ENCODE measurements at places on chromosomes 4 and X.

DNA sequence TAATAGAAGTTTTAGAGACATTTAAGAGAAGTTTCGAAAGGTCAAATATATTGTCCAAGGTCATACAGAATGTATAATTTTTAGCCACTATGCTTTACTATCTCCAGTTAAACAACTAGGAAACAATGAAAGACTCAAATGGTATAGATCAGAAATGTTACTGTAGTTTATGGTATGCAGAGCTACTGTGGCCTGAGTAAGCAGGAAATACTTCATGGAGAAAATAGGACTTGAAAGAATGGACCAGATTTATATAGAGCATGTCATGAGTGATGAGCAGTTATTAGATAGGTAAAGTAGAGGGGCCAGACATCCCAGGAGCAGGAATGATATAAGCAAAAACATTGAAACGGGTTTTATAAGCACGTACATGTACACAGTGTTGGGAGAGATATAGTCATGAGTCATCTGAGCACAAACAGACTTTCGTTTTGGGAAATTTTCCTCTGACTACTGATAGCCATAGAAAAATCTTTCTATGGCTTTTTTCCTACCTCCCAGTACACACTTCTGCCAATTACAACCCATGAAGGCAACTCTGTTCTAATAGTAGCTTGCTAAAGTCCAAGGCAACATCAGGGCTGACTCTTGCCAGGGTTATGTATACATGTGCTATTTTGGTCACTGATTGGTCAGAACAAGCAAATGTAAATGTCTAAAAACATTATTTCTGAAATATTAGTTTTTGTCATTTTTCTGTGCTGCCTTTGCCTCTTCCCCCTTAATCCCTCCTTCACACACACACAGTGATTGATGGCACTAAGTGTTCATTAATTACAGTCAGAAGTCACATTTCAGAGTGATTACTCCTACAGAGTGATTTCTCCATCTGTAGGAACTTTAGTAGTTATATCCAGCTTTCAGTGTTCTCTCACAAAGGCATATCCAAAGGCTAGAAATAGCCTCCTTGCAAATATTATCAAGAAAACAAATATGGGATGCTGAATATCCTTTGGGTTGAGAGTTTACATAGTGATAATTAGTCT is 198.7 kb downstream of the ENOX2 start:
- DNase-seq: no peak

GRCh38 chr4:88242144-88242543 is 42.2 kb downstream of the PPM1K start:
- no peak for DNase-seq

- no peak for DNase-seq
Measured at GRCh38 chr4:55742655-55743202, 76.9 kb upstream of the EXOC1L start.

- no peak for DNase-seq
Measured at GRCh38 chrX:38516196-38516774, 45.1 kb upstream of the TSPAN7 start.

DNA sequence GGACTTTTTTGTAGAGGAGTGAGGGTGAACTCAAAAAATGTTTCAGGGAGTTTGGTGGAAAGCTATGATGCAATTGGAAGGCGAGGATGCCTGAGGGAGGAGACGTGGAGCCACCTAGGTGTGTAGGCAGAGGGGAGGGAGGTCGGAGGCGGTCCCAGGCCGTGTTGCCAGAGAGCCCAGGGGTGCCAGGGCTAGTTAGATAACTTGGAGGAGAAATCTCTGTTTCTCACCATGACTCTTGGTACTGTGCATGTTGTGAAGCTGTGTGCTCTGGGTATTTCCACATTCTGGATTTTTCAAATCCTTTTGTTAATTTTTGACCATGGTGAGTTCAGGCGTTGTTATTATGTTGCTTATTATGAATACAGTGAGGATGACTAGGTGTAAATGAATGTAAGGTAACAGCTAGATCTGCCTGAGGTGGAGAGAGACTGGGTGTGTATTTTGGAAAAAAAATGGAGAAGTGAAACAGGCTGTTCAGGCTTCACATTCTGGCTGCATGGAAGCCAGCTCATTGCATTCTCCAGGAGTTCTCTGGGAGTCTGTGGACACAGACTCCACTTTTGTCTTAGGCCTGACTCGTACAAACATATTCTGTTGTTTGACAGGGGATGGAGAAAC is 4.5 kb downstream of the RAB9A start:
- no peak for DNase-seq

DNA sequence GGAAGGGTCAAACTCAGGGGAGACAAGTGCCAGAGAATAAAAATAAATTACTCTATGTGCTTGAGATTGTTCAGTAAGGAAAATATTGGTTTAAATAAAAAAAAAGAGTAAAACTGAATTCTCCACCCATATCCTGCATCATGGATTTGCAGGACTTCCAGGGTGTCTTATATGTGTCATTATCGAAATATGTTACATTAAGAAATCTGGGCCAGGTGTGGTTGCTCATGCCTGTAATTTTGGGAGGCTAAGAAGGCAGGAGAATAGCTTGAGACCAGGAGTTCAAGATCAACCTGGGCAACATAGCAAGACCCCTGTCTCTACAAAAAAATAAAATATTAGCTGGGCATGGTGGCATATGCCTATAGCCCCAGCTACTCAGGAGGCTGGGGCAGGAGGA is 104.9 kb downstream of the PPP3CA start:
- DNase-seq: no peak

DNA sequence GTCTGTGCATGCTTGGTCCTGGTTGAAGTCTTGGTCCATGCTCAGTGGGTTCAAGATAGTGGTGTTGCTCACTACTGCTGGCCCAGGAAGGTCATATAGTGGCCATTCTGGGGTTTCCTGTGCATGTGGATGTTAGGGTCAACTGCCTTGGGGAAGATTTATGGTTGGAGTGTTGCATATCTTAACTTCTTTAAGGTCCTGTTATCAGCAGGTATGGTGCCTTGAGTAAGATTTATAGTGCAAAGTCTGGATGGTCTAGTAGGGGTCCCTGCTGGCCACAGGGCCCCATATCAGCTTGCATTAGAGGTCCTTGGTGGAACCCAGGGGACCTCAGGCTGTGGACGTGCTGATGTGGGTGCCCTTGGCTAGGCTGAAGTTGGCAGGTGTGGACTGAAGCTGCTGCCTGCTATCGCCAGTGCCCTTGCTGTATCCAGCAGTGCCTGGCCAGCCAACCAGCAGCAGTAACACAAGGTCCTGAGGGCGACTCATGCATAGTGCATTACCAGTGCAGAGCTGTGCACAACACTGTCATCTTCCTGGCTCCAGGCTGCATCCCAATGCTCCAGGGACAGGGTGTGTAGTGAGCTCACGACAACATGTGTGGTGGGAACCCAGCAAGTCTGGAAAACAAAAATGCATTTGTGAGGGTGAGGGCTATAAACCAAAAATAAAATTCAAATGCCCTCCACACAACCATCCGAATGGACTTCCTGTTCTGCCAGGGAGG is 61.0 kb downstream of the BEX3 start:
- no peak for DNase-seq

DNA sequence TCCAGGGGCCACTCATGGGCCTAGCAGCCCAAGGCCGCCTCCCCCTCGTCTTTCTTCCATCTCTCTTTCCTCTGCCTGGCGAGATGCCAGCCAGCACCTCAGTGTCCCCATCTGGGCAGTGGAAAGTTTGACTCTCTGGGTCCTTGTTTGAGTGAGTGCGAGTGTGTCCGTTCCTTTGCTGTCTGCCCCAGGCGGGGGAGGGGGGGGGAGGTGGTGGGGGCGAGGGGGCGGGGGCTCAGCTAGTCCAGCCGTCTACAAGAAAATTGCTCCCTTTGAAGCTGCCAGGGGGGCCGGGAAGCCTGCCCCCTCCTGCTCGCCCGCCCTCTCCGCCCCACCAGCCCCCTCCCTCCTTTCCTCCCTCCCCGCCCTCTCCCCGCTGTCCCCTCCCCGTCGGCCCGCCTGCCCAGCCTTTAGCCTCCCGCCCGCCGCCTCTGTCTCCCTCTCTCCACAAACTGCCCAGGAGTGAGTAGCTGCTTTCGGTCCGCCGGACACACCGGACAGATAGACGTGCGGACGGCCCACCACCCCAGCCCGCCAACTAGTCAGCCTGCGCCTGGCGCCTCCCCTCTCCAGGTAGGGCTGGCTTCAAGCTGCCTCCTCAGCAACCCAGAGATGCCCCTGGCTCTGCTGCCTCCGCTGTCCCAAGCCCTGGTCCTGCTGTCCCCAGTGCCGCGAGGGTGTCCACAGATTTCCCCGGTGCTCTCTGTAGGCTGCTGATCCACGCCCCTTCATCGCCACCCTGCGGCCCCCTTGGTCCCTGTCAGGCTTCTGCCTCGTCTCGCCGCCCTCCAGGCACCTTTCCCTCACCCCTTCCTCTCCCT is at the start of gene BGN:
BGN (plus strand) TSS at position 440 of the 821 bp plus-strand sequence. CDS start 9,652 bp downstream, outside the sequence.
- no peak for DNase-seq

All from CD4-positive, alpha-beta T cell (primary cell).